Stimulated activated CD8-positive, alpha-beta memory T cell treated with anti-CD3 and anti-CD28 coated beads, Interleukin-4, amount 100 ng/mL, for 24 hours (primary cell): ENCODE measurements at places on chromosomes 4 and X.

- DNase-seq: no peak
These were observed 61.4 kb upstream of the PJA1 start for GRCh38 chrX:69226459-69227158.

- DNase-seq: no peak
These were observed 133.2 kb downstream of the NLGN4X start for GRCh38 chrX:6095469-6095868.

GRCh38 chr4:170014359-170015011, 11.7 kb downstream of the MFAP3L start:
- DNase-seq: no peak

GRCh38 chrX:68203646-68204045, 229.6 kb downstream of the OPHN1 start:
- DNase-seq: no peak

DNA sequence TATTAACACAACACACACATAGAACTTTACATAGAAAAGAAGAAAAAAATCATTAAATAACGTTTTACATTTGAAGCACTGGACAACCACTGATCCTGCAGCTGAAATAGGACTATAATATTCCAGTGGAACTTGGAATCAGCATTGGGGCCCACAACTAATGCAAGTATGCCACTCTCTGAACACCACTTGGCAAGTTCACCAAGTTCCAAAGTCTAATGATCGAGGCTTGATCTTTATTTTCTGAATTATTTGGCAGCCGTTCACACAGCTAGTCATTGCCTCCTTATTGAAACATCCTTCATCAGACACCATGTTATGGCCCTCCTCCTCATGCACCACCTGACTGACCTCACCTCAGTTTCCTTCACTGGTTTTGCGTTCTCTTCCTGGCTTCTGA, 107.6 kb downstream of the DCHS2 start:
- no peak for DNase-seq

DNA sequence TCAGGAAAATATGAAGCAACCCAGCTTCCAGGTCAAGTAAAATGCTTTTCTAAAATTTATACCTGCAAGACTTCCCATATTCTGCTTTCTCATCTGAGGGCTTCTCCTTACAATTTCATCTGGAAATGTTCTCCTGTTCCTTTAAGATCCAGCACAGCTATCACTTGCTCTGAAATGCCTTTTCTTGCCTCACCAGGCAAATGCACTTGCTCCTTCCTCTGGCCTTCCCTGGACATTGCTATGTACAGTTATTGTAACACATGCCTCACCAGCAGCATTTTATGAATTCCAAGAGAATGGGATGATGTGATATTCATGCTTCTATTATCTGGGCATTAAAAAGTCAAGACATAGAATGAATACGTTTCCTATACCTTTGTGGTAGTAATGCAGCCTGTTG, 842.1 kb upstream of the INTU start:
- no peak for DNase-seq

- DNase-seq: no peak
These were observed 18.2 kb downstream of the CLOCK start for GRCh38 chr4:55528491-55528890.

- no peak for DNase-seq
These were observed 15.2 kb downstream of the HSD17B11 start for GRCh38 chr4:87375719-87376291.

DNA sequence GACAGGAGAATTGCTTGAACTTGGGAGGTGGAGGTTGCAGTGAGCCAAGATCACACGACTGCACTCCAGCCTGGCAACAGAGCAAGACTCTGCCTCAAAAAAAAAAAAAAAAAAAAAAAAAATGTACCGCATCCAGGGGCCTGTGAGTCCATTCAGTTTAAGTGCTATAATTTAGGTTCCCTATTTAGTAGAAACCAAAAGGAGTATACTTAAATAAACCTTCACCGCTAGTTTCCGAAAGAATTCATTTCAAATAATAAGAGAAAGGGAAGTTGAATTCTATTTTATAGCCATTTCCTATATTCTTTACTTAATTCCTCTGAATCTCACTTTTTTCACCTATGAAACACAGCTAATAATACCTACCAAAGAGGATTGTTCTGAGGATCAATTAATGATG, 20.8 kb upstream of the LRBA start:
- no peak for DNase-seq

DNA sequence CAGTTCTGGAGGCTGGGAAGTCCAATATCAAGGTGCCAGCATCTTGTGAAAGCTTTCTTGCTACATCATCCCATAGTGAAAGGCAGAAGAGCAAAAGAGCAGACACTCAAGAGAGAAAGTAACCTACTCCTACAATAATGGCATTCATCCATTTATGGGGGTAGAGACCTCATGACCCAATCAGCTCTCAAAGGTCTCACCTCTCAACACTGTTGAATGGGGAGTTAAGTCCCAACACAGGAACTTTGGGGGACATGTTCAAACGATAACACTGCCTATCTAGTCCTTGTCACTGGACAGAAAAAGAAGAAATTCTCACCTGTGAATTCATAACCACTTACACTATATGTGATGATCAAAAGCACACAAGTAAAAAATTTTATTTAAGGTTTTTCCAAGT, 6.6 kb upstream of the NFKB1 start:
- DNase-seq: no peak

DNA sequence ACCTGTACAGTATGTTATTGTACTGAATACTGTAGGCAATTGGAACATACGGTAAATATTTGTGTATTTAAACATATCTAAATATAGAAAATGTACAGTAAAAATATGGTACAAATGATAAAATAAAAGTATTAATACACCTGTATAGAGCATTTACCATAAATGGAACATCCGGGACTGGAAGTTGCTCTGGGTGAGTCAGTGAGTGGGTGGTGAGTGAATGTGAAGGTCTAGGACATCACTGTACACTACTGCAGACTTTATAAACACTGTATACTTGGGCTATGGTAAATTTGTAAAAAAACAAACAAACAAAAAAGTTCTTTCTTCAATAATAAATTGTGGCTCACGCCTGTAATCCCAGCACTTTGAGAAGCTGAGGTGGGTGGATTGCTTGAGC, 52.4 kb upstream of the FHL1 start:
- DNase-seq: no peak

DNA sequence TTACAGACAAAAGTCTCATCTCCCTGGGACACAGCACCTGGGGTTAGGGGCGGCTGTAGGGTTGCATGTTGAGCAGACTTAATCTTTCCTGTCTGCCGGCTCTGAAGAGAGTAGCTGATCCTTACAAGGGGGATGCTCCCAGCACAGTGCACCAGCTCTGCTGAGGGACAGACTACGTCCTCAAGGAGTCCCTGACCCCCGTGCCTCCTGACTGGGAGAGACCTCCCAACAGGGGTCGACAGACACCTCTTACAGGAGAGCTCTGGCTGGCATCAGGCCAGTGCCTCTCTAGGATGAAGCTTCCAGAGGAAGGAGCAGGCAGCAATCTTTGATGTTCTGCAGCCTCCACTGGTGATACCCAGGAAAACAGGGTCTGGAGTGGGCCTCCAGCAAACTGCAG, 506.0 kb upstream of the FMR1 start:
- no peak for DNase-seq

- no peak for DNase-seq
These were observed 28.1 kb downstream of the FGF2 start for GRCh38 chr4:122854447-122855352.

DNA sequence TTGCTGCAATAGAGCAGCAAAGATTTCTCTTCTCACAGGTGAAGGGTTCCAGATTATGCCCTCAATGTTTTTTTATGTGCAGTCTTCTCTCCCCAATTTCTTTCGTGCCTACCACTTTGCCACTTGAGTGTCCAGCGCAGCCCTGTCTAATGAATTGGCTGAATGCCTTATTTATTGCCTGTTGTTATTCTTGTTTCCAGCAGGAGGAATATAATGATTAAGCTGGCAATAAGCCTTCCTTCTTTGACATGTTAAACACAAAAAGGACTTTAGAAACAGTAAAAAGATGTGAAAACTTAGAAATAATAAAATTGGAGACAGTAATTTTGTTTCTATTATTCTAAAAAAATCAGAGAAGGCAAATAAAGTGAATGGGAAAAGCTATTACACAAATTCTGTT, 34.6 kb upstream of the FRAS1 start:
- DNase-seq: no peak

- no peak for DNase-seq
These were observed 41.8 kb downstream of the C4orf50 start for GRCh38 chr4:5976431-5976830.

- no peak for DNase-seq
These were observed 461.2 kb downstream of the KCTD8 start for GRCh38 chr4:43987331-43987944.

DNA sequence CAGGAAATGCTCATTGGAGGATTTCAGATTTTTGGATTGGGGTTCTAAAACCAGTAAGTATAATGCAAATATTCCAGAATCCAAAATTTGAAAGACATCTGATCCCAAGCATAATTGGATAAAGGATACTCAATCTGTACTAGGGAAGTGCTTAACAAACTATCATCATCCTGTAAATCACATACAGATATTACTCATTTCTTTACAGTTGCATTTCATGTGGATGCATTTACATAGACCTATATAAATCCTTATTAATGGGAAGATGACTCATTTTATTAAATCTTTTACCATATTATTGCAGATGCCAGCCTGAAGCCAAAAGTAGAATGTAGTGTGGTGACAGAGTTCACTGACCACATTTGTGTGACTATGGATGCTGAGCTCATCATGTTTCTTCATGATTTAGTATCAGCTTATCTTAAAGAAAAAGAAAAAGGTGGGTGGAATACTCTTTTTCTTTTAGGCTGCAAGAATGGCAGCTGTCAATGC, 22.4 kb upstream of the ADAD1 start:
- DNase-seq: no peak

DNA sequence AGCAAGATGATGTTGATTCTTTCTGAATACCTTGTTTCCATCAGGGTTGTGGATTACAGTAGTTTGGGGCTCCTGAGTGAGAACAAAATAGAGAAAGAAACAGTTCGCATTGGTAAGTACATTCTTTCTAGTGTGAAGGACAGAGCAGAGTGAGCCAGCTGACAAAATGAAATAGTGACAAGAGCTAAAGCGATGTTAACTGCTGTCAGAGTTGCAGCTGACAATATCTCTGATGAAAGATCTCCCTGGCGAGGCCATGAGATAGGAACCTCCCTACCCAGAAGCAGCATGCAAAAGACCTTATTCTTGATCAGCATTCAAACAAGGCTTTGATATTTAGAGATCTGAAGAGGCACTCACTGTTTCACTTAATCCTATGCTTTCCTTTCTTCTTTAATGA, 258.6 kb downstream of the CAMK2D start:
- DNase-seq: no peak
